ENCODE measurements at places on chromosomes 12 and 14. TPM values are rescaled to one million over a fixed set of nuclear protein-coding genes. Genes with fewer than 3 reads are reported as not detected.
A peak's percentile ranks its signal among the peaks of the same experiment; 100 is the strongest.

- peaks cover 18% of the 10 kb centered on the region for H3K27me3 ChIP-seq
- H3K4me3 ChIP-seq, result peak overlapping the region; percentile 44
- peaks cover 6% of the 10 kb centered on the region for H3K4me1 ChIP-seq
- H3K36me3 ChIP-seq, result no peaks in the 10 kb centered on the region
- H3K27ac ChIP-seq, result no peak overlapping the region
These were observed 1.5 kb downstream of the CRIP1 start for GRCh38 chr14:105487986-105488777.

The KRT78 gene
- not detected for total RNA-seq

The SCNN1A gene
- 23.1 TPM for total RNA-seq

The RNU6-8 gene
- total RNA-seq, result not detected

The NRIP2 gene
- total RNA-seq, result not detected

The DCAF4 gene
- 18.6 TPM for total RNA-seq

DNA sequence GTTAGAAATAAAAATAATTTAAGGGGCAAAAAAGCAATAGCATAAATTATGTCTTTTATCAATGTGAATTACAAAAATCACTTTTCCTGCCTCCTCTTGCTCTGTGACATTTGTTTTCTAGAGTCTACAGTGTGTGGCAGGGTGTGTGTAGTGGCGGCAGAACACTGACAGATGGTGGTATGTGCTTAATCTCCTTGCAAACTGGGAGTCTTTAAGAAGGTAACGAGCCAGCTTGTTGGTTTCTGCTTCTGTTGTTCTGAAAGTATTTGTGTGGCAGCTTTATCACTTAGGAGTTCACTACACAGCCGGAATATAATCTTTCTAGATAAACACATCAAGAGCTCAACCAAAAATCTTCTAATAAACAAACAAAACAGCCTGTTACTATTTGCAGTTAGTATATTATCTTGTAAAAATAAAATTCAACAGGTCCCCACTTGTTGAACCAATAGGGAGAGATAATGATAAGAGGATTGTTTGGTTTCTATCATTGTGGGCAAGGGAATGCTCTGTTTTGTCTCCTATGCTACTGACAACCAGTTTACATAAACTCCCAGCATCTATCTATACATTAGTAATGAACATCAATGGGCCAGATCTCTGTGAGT lies 13.0 kb downstream of the CDKL1 start:
- no peak for DNase-seq
- H3K4me1 ChIP-seq, result peaks cover 16% of the 10 kb centered on the region
- no peaks in the 10 kb centered on the region for H3K36me3 ChIP-seq
- peak overlapping the region; percentile 35 for H3K27ac ChIP-seq
- H3K4me3 ChIP-seq, result no peak overlapping the region

DNA sequence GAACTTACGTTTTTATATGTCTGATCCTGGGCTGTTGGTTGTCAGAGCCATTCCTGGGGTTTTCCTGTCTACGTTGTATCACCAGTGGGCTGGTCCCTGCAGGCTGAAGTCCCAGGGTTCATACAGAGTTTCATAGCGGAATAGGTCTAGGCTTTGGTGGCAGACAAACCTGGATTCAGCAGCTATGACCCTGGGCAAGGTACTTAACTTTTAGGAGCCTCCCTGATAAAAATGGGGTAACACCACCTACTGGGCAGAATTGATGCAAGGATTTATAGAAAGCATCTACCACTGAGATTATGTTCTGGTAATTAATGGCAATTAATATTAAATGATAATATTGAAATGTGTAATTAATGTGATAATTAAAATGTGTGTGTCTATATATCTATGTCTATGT lies 141.2 kb downstream of the SYNE2 start:
- H3K4me1 ChIP-seq, result no peaks in the 10 kb centered on the region
- peaks cover 17% of the 10 kb centered on the region for H3K36me3 ChIP-seq
- H3K27ac ChIP-seq, result no peak overlapping the region
- H3K4me3 ChIP-seq, result no peak overlapping the region
- no peaks in the 10 kb centered on the region for H3K27me3 ChIP-seq

The NEUROD4 gene
- not detected for total RNA-seq

DNA sequence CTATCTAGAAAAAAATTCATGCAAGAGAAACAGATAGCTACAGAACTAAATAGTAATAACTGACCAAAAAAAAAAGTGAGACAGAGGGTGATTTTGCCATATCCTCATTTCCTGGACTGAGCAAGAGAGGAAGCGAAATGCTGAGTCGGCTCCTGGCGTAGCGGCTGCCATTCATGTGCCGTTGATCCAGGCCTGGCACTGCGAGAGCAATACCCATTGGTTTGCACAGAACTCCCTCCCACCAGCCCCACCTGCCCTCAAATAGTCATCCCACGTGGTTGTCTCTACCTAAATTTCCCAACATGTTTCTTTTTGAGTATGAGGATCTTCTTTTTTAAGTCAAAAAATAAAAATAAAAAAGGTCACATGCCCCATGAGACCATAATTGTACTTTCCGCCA lies 9.4 kb upstream of the WNT5B start:
- peaks cover 19% of the 10 kb centered on the region for H3K27me3 ChIP-seq
- H3K27ac ChIP-seq, result no peak overlapping the region
- no peaks in the 10 kb centered on the region for H3K36me3 ChIP-seq
- no peak for DNase-seq
- H3K4me1 ChIP-seq, result no peaks in the 10 kb centered on the region
- H3K4me3 ChIP-seq, result no peak overlapping the region

The MYO1H gene
- total RNA-seq, result 0.51 TPM

GRCh38 chr12:27732281-27732680 lies 21.6 kb downstream of the MRPS35 start:
- H3K4me3 ChIP-seq, result no peak overlapping the region
- H3K4me1 ChIP-seq, result peaks cover 3% of the 10 kb centered on the region
- no peak for DNase-seq
- no peak overlapping the region for H3K27ac ChIP-seq

The KLHL33 gene
- total RNA-seq, result 0.04 TPM

DNA sequence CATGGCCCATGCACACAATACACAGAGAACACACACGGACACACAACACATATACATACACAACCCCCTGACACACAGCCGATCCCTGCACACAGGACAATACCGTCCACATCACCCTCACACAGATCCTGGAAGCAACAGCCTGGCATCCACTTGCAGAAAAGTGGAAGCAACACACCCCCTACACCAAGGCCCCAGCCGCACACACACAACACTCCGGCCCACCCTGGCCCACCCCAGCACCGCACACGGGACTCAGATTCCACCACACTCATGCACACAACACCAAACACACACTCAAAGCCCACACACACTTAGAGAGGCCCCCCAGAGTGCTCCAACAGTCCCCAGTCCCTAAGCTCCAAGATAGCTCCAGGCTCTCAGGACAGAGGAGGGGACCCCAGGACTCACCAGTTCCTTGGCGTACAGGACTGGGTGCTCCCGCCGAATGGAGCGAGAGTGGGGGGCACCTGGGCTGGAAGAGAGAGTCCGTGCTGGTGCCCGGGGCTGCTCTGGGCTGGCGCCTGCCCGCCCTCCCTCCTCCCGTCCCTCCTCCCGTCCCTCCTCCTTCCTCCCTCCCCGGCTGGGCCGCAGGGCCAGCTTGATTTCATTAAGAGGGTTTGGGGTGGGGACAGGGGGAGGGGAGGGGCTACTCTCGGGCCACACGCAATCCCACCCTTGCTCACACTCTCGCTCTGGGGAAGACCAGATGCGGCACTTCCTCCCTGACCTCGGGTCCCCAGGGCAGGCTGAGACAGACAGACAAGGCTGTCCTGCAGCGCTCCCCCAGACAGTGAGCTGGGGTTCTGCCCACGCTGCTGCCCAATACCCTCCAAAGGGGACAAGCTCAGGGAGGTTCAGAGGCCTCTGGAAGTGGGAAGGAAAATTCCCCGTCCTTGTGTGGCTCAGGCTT lies at the start of gene TMEM119:
Gene TMEM119, minus strand, starts transcription at position 526 of the 913 bp plus-strand sequence. CDS start 5,701 bp downstream, outside the sequence.
- no peaks in the 10 kb centered on the region for H3K36me3 ChIP-seq
- H3K4me3 ChIP-seq, result no peak within 1 kb of the TSS

DNA sequence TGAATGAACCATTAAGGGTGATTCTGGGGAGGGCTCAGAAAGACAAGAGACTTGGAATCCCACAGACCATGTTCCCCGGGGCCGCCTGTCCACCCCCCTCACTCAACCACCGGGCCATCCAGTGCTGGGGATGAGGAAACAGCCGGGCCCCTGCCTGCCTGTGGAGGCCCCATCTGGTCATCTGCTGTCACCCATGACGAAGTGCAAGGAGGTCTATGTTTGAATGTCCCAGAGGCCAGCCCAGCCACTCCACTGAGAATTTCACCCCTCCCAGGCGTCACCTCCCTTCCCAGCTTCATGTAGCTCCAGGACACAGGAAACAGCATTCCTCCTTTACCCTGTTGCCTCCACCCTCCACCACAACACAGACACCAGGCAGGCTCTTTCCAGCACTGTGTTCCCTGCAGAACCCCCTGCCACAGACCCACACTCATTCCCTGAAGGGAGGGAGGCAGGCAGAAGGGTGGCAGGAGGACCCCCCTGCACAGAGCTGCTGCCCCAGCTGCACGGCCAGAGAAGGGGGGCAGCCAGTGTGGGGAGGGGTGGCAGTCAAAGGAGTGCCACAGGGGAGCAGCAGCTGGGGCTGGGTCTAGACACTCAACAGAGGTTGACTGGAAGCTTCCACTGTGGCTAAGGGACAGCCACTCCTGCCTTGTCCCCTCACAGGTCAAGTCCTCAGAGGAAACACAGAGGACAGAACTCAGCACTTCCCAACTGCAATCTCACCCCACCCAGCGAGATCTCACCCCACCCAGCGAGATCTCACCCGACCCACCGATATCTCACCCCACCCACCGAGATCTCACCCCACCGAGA lies 50.3 kb upstream of the PPP2R5C start:
- H3K4me3 ChIP-seq, result no peak overlapping the region
- no peaks in the 10 kb centered on the region for H3K4me1 ChIP-seq
- H3K27me3 ChIP-seq, result peaks cover 4% of the 10 kb centered on the region
- no peak for DNase-seq
- H3K27ac ChIP-seq, result peak overlapping the region; percentile 89

DNA sequence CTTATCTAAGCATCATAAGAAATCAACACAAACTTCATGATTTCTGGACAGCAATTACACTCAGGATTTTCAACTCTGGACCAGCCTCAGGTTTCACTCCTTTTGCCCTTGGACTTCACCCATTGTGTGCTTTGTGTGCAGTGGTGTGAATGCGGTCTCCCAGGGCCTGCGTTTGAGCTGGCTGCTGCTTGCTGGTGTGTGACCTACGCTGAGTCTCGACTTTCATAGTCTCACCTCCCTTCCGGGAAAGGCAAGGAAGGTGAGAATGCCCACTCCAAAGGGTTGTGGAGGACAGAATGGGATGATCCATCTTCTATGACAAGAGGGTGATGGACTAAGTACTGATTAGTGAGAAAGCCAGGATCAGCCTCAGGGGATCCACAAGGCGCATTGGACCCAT lies 228.8 kb downstream of the C12orf75 start:
- DNase-seq, result no peak
- no peak overlapping the region for H3K4me3 ChIP-seq
- peaks cover 10% of the 10 kb centered on the region for H3K4me1 ChIP-seq

The ENDOU gene
- total RNA-seq, result not detected

GRCh38 chr14:70779667-70780066 lies 29.6 kb downstream of the MAP3K9 start:
- H3K27me3 ChIP-seq, result no peaks in the 10 kb centered on the region
- no peak overlapping the region for H3K27ac ChIP-seq
- peaks cover 2% of the 10 kb centered on the region for H3K36me3 ChIP-seq
- no peak for DNase-seq
- H3K4me1 ChIP-seq, result no peaks in the 10 kb centered on the region
- H3K4me3 ChIP-seq, result no peak overlapping the region

The PGAM5 gene
- total RNA-seq, result 44.4 TPM

Measured in progenitor cell of endocrine pancreas (in vitro differentiated cells).